CD14-positive monocyte (primary cell): ENCODE measurements at places on chromosomes 11 and 22.

GRCh38 chr11:126853732-126854131 is 146.8 kb downstream of the KIRREL3 start:
- no peak for DNase-seq

GRCh38 chr11:46672381-46672839 is 28.0 kb downstream of the ARHGAP1 start:
- DNase-seq, result peak; percentile 53

- DNase-seq, result no peak
Measured at GRCh38 chr11:25838918-25839625, 492.9 kb upstream of the ANO3 start.

DNA sequence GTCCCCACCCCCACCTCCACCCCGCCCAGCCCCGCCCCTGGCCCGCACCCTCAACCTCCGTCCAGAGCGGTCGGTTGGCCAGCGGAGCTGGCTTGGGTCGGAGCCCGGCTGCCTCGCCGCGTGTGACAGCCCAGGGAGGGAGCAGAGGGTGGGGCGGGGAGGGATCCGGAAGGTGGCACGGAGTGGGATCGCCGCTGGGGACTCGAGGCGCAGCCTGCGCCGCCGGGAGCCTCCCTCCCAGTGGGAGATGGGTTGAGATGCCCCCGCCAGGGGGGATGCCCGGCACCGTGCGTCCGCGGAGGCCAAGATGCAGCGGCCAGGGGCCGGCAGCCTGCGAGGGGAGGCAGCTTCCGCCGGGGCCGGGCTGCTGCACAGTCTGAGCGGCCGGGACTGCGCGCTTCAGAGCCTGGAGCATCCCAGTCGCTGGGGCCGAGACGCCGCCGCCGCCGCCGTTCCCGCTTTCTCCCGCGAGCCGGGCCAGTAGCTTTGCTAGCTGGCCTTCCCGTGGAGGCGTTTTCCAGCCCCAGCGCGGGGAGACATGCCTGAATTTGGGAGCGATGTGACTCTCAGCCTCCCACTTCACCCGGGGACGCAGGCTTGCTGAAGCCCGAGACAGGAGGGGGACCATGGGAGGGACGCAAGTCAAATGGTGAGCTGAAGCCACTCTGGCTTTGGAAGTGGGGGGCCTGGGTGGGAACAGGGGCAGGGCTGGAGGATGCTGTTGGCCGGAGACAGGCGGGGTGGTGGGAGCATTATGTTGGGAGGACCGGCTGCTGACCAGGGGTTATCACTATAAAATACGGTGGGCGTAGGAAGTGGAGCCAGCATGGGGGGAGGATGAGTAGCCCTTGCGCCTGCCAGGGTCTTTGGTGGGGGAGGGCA is 40.2 kb downstream of the DIXDC1 start:
- peak; percentile 9 for DNase-seq

DNA sequence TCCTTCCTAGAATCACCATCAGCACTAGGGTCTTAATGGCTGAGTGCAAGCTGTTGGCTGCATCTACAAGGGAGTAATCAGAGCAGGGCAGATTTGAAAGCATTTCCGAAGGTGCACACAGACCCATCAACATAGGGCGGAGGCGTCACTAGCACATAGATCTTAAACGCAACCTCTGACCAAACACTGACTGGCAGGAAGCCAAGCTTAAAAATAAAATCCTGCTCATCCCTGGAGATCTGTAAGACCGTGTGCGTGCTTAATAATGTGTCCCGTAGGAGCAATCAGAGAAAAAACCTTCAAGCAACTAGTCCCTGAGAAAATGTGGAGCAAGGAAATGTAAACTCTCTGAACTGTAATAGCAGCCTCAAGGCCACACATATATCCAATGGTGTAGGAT is 470.5 kb downstream of the ETS1 start:
- DNase-seq, result no peak

- DNase-seq, result no peak
Measured at GRCh38 chr11:93169950-93170561, 27.7 kb downstream of the SLC36A4 start.

GRCh38 chr22:16563555-16564520 is 28.8 kb downstream of the CCT8L2 start:
- no peak for DNase-seq

DNA sequence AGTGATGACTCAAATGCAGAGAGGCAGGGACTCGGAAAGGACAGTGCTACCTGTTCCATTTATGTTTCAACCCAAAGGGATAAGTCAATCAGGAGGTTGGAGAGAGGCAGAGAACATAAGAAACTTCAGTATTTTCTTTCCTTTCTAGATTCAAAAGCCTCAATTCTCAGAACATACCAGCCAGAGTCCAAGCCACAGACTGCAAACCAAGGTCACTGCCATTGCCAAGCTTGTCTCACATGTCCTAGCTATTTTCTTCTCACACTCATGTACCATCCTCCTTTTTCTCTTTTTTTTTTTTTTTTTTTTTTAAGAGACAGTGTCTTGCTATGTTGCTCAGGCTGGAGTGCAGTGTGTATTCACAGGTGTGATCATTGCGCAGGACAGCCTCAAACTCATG is 111.7 kb upstream of the AKIP1 start:
- no peak for DNase-seq

GRCh38 chr11:72924568-72925190 is 110.5 kb downstream of the ATG16L2 start:
- peak; percentile 37 for DNase-seq

- no peak for DNase-seq
Measured at GRCh38 chr22:42270176-42270509, 310 bp downstream of the TCF20 start.

DNA sequence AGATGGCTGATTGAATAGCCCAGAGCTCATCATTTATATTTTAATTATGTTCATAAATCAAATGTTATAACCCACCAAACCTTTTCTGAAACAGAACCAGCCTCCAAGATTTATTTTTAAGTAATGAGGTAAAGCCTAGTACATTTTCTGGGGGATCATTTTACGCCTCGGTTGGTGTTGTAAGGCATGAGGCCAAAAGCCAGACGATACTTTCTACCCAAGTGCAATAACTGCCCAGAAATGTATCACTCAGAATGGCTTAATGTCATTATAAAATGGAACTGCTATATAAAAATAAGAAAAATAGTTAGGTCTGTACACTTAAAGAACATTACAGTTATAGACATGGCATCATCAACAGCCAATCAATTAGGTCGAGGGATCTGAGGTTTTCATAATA is 283.3 kb downstream of the CADM1 start:
- no peak for DNase-seq

- DNase-seq, result no peak
Measured at GRCh38 chr22:39223091-39223710, 21.6 kb downstream of the PDGFB start.

GRCh38 chr22:23827351-23827995 is 11.3 kb downstream of the DERL3 start:
- DNase-seq, result no peak

- DNase-seq, result no peak
Measured at GRCh38 chr11:56522008-56522407, 21.0 kb downstream of the OR5M11 start.

- DNase-seq, result no peak
Measured at GRCh38 chr11:79697905-79698304, 257.1 kb upstream of the TENM4 start.

DNA sequence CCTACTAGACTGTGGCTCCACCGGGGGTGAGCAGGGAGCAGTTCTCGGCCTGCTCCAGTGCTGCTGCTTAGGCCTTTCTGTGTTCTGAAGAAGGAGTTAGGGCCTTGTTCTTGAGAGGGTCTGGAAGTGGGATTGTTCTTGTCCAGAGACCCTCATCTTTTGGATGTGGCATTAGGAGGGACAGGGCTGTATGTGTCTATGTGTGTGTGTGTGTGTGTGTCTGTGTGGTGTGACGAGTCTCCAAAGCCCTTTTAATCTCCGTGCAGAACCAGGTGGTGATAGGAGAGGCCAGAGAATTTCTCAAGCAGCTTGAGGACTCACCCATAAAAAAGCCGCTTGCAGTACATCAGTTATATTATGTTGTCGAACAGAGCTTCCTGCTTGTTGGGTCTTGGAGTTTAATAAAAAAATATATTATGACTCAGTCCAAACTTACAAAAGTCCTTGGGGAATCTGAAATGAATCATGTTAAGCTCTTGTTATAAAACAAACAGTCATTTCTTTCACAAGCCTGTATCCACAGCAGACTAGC is 196.5 kb downstream of the TENM4 start:
- DNase-seq, result no peak

GRCh38 chr22:42433754-42434682 is 1.8 kb upstream of the NFAM1 start:
- DNase-seq, result no peak

DNA sequence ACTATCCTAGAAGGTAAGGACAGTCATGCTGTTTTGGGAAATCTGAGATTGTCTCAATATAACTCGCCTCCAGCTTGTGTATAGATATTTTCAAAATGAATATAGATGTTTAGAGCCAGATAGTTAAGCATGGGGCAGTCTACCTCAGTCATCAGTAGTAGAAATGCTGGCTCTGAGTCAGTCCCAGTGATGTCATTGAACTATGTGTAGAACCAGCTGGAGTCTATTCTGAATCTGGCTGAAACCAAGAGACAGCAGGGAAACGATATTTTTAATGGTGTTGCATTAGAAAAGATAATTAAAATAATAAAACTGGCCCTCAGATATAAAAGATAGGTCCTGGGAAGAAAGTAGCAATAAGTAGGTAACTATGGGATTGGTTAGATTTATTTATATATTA is 25.9 kb downstream of the PIWIL4 start:
- no peak for DNase-seq

DNA sequence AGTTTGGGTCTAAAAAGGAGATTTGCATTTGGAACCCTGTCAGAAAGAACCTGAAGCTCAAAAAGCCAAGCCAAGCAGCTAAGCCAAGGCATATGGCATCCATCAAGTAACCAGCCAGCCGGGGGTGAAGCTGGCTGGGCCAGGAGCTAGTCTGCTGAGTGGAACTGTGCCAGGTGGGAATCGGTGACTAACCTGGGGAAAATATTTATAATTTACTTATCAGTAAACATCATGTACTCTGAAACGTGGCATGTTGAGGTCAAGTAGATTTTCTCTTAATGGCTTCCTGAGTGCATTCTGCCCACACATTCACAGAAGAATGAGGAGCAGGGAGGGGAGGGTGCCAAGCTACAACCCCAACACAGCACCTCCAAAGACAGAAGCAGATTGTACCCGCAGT is 70.5 kb upstream of the SESN3 start:
- DNase-seq, result no peak

DNA sequence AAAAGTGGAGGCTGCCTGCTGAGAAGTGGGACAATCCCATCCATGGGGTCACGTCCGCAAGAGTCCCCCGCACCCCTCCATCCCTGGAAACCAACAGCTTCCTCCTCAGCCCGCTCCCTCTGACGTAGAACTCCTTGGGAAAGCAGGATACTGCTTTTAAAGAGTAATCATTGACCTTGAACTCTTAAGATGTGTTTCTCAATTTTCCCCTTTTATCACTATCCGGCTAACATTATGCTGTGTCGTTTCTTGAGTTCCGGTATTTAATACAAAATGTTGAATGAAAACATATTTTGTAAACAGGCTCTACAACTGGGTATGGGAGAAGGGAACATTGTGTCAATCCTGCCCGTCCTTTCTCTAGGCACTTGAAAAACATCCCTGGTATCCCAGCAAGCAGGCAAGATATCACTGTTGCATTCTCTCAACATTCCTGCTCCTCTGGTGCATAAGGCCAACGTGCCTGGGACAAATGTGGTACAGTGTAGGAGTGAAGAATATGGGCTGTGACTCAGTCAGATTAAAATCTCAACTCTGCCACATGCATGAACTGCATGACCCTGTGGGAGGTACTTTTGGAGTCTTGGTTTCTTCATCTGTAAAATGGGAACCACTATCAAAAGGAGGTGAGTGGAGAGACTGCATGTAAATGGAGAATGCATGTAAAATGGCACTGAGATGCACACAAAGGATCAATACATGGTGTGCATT is 52.8 kb downstream of the WT1 start:
- no peak for DNase-seq

GRCh38 chr11:123268156-123268555 is 73.1 kb upstream of the CLMP start:
- no peak for DNase-seq

DNA sequence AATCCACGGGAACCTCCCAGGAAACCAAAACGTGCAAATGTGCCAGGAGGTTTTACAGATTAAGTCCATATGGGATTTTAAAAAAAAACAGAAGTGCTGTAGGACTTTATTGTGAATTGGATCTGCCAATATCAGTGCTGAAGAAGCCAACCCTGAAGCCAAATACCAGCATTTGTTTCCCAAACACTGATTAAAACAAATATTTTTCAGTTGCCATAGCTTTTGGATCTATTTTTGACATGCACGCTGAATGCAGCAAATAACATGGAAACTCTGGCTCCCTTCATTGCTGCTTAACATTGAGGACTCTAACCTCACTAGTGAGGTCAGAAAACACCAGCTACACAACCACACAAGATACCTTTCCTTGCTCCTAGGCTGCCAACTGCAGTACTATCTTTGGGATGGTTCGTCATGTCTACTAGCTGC is 28.4 kb upstream of the SIK2 start:
- no peak for DNase-seq

- no peak for DNase-seq
Measured at GRCh38 chr22:43855431-43855830, 6.9 kb downstream of the SULT4A1 start.

DNA sequence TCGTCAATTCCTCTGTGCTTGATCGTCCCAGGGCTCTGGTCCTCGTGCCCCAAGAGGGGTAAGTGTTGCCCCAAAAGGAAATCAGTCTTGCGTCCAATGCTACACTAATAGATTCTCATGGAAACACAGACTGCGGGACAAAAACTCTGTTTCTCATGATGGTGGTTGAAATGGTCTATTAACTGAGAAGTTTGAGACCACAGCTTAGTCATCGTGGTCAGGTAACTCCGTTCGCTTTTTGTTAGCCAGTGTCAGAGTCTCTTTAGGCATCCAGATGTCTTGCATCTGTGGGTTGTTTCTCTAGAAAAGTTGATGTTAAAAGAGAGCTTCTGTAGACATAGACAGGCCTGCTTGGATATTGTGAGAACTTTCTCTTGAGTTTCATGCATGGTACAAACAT is 104.6 kb upstream of the SORL1-AS1 start:
- DNase-seq, result no peak

DNA sequence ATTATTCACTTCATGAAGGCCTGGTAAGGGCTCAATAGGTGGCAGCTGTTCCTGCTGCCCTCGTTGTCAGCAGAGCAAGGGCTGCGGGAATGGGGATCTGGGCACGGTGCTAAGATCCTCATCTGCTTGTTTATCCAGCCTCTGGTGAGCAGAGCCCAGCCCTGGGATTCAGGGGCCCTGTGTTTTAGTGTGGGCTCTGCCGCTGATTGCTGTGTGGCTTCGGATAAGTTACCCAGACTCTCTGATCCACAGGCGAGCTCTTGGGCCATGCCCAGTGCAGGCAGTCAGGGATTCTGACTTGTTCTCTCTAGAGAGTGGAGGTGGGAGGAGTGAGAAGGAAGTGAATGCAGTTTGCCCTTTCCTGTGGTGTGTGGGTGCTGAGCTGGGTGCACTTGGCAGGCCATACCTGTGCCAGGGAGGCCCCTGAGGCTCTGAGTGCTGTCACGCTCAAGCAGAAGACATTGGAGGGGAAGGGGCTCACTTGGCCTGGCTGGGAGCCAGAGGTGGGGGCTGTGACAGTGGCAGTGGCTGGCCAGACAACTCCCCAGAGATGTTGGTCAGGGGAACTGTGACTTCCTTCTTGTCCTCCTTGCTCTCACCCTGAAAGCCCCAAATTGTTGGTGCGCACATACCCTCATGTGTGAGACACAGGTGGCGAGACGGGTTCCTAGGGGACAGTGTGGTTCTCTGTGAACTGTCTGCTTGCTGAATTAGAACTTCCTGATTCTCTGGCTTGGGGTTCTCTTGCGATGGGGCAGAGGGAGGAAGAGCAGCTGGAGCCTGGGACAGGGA is 43.7 kb downstream of the CD82 start:
- peak; percentile 23 for DNase-seq

GRCh38 chr11:12397931-12398334 is 20.6 kb downstream of the PARVA start:
- no peak for DNase-seq
